ENCODE measurements at places on chromosomes 7 and 10.

DNA sequence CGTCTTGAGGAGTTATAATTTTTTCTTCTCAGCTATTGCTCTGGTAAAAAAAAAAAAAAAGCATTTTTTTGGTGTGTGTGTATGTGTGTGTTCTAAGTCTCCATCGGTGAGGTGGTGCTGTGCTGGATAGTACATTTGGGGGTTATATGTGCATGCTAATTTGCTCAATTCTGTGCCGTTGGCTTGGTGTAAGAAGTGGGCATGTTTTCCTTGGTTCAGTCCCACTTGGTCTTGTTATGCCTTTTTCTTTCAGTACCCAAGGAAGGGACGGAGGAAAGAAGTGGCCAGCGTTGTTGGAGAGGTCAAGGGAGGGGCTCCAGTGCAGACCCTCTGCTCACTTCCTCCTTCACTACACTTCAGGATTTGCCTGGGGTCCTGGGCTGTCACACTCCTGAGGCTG is 20.4 kb downstream of the LRMDA start:
- no peak for DNase-seq

DNA sequence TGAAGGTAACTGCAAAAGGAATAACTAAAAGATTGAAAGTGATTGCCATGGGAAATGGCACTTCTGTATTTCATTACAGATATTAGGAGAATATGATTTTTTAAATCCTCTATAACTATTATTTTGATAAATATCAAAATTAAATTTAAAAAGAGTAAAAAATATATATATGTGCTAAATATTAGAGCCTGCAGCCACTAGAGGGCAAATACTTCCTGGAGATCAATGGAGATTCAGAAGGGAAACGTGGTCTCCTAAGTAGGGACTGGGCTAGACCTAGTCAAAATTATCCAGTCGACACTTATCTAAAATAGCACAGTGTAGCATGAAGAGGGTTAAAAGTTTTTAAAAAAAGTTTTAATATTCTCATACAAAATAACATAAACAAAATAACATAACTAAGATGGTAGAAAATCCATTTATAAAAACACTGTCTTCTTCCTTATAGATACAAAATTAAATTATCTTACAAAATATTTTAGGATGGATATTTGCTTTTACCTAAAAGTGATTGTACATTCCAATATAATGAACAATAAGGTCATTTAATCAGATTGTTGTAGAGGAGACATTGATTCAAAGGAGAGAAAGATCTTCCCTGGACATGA is 434.3 kb downstream of the MDFIC start:
- DNase-seq = no peak

- no peak for DNase-seq
These were observed 466.3 kb downstream of the ARL4A start for GRCh38 chr7:13153742-13154141.

- no peak for DNase-seq
These were observed 46.1 kb downstream of the PARD3 start for GRCh38 chr10:34768972-34769330.

GRCh38 chr7:44949303-44949702 is 29.5 kb downstream of the MYO1G start:
- no peak for DNase-seq

- DNase-seq = no peak
These were observed 131.4 kb upstream of the PDLIM1 start for GRCh38 chr10:95422233-95422632.

- DNase-seq = no peak
These were observed 48.2 kb upstream of the EBLN1 start for GRCh38 chr10:22265839-22266537.

DNA sequence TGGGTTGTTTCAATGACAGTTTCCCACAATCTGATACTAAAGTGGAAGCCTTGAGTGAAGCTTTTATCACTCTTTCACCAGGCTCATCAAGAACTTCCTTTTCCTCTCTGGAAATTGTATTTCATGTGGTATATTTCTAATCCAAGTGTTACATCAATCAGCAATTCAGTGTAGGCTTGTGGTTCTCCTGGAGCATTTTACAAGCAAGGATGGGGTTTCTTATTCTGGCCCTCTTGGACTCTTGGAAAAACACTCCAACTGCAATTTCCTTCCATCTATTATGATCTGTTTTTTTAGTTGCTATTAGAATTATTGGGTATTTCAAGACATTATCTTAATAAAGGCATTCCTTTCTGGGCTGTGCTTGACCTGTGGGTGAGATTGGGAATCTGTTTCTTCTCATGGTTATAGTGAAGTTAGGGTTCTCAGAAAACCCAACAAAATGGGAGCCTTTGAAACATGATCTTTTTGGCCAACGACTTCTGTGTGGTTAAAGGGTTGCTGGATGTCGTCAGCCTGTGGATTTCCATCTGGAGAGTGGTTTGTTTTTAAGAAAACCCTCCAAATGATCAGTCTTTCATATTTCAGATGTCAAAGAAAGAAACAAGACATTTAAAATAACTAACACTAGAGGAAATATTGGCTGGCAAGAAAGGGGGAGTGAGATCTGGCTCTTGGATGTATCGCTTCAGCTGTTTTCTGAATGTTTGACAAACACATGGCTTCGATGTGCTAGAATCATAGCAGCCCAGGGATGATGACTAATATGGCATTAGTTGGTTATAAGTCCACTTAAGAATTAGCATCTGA is 540.2 kb downstream of the LRMDA start:
- no peak for DNase-seq

- DNase-seq = no peak
These were observed 118.5 kb downstream of the RAB18 start for GRCh38 chr10:27622596-27622995.

DNA sequence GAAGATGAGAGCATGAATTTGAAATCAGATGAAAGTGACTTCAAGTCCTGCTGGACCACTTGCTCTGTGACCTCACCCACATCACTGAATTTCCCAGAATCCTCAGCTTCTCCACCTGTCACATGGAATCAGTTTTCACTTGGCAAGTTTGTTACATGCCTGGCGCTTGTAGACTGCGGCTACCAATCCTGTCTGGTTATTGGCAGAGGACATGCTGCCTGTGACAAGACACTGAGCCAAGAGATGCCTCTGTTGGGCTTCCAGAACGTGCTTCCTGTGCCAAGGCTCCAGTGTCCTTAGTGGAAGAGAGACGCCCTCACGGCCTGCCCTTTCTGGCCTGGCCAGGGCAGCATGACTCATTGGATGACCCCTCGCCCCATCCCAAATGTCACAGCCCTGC is 4.4 kb upstream of the MYL10 start:
- no peak for DNase-seq

DNA sequence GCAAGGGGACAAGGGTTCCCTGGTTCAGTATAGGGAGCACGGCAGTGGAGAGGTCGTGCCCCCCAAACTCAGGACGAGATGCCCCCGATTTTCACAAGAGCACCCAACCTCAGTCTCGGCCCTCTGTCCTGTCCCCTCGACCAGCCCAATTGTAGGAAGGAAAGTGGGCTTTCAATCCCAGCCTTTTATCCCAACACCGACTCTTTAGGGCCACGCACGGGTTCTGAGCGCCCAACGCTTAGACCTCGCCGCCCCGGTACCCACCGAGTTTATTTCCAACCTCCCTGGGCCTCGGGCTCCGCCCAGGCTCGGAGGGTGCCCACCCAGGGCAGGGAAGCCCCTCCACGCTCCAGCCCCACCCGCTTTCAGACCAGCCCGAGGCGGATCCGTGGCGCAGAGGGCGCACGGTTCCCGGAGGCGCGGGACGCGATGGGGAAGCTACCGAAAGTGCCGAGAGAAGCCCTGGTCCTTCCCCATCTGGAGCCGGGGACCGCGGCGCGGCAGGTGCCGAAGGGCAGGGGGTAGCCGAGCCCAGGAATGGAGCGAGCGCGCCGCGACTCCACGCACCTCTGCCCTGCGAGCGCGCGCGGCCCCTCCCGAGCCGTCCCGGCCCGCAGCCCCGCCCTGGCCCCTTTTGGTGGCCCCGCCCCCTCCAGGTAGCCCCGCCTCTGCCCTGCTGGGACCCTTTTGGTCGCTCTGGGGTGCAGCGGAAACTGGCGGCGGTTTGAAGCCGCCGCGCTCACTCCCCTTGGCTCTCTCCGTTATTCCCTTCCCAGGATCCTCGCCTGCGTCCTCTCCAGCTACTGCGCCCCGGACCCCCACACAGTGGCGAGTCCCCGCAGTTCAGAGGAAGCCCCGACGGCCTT is 20.4 kb downstream of the GRID2IP start:
- DNase-seq = peak; percentile 71

DNA sequence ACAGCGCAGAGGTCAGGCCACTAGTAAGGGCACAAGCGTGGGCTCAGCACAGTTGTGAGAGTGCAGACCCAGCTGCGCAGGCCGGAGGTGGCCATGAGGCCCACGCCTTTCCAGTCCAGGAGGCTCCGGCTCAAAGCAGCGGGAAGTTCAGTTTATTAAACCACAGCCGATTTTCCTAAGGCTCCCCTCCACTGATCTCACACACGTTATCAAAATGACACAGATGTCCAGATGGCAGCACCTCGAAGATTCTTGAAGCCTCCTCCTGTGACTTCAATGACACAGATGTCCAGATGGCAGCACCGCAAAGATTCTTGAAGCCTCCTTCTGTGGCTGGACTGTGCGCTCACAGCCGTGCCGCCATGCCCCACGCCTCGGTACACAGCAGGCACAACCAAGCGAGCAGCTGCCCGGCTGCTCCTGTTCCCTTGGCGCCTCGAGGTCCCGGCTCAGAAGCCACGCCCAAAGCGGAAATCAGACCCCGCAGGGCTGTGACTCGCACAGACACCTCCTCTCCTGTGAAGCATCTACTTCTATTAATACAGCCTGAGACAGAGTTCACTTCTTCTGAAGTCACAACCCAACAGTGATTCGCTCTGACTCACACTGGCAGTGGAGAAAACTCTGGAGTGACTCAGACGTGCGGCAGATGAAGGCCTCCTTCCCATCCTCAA is 122.7 kb downstream of the MAD1L1 start:
- DNase-seq = peak; percentile 77

- no peak for DNase-seq
These were observed 39.6 kb downstream of the KIAA1549 start for GRCh38 chr7:138941545-138941944.

GRCh38 chr7:36765605-36766004 is 41.3 kb upstream of the AOAH start:
- DNase-seq = no peak

DNA sequence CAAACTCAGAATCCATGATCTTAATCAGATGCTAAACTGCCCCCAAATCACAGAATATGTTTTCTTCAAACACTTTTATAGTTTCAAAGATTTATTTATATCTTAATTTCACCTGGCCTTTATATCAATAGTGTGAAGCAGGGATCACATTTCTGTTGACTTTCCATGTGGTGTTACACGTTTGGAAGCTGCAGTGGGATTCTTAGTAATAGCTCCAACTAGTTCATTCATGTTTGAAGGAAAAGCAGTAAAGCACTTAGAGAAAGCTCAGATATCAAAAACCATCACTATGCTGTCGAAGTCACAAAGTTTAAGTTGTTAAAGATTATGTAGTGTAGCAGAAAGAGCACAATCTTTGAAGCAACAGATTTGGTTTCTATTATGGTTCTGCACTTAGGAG is 16.8 kb downstream of the ENO4 start:
- no peak for DNase-seq

GRCh38 chr7:144534196-144534595 is 130.7 kb upstream of the NOBOX start:
- no peak for DNase-seq

- peak; percentile 14 for DNase-seq
These were observed 73.8 kb downstream of the PAXIP1 start for GRCh38 chr7:154929006-154929726.

GRCh38 chr7:158068853-158069252 is 518.8 kb downstream of the PTPRN2 start:
- DNase-seq = no peak

- no peak for DNase-seq
These were observed 127.6 kb downstream of the NEBL start for GRCh38 chr10:20769481-20769880.

- no peak for DNase-seq
These were observed 32.3 kb upstream of the ARL4A start for GRCh38 chr7:12655161-12655560.

GRCh38 chr7:84058311-84059076 is 136.1 kb downstream of the SEMA3A start:
- DNase-seq = no peak

GRCh38 chr7:34038816-34039470 is 133.6 kb downstream of the BMPER start:
- DNase-seq = no peak

DNA sequence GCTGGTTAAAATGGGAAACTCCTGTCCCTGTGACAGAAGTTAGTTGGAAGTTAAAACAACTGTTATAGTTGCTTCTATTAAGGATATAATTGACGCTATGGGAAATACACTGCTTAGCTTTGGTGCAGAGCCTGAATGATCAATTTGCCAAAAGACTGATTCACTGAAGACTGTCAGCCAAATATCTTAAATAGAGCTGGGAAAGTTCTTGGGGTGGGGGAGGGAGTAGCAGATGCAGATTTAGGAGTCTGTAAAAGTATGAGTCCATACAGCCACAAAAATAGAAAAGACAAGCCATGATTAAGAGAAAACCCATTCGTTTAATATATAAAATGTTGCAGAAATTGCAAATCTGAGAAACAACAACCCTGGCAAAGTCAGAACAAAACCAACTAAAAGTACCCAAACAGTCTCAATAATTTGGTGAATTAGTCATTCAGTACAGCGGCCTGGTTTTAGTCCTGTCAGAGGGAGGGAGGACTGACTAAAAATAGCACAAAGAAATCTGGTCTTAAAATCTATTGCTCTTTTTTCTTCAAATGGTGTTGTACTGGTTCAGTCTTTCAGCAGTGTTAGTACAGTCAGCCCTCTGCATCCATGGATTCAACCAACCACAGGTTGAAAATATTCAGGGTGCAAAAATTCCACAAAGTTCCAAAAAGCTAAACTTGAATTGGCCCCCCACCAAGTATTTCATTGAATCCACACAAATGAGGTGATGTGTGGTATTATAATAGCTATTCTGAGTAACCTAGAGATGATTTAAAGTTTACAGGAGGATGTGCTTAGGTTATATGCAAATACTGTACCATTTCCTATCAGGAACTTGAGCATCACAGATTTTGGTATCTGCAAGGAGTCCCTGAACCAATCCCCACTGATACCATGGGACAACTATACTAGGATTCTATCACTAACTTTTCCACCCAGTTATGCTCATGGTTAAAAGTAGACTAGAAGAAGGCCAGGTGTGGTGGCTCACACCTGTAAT is 30.0 kb downstream of the STK17A start:
- no peak for DNase-seq

- no peak for DNase-seq
These were observed 5.2 kb upstream of the HOXA2 start for GRCh38 chr7:27107391-27108381.

DNA sequence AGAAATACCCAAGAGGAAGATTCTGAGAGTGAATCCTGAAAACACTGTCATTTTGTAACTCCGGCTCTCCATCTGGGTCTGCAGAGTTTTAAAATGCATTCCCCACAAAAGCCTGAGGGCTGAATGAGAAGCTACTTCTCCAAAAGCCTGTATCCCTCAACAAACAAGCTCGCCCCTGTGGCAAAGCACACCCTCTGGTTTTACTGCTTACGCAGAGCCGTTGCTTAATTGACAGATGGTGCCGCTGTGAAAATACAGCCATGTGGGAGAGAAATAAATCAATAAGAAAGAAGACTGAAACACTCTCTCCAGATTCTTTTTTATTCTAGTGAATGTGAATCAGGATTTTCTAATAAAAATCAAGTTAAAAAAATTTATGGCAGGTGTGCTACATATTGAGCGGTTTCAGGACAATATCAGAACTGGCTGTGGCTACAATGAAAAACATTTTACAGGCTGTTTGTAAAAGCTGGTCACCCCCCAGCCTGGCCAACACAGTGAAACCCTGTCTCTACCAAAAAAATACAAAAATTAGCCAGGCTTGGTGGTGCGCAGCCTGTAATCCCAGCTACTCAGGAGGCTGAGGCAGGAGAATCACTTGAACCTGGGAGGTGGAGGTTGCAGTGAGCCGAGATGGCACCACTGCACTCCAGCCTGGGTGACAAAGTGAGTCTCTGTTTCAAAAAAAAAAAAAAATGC is 32.5 kb downstream of the C7orf33 start:
- DNase-seq = no peak
